ENCODE measurements at places on chromosomes 3 and 15.
A peak's percentile ranks its signal among the peaks of the same experiment; 100 is the strongest.

DNA sequence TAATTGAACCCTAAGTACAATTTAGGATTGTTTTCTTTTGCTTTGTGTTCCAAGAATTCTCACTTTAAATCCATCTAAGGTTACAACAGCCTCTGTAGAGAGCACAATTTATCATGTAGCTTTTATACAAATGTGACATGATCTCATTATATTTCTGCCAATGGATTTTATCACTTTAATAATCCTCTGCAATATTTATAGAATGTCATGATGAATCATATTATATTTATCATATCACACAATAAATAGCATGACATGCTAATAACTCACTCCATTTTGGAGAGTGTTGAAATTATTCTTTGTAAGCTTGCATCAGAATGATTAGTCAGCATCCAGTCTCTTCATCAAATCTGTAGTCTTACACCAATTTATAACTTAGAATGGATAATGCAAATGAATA lies 280.6 kb upstream of the ZNF717 start:
- DNase-seq: no peak

- DNase-seq: no peak
These were observed 27.7 kb downstream of the CHDH start for GRCh38 chr3:53818221-53819162.

- no peak for DNase-seq
These were observed 20.4 kb upstream of the NFKBIZ start for GRCh38 chr3:101828691-101829436.

DNA sequence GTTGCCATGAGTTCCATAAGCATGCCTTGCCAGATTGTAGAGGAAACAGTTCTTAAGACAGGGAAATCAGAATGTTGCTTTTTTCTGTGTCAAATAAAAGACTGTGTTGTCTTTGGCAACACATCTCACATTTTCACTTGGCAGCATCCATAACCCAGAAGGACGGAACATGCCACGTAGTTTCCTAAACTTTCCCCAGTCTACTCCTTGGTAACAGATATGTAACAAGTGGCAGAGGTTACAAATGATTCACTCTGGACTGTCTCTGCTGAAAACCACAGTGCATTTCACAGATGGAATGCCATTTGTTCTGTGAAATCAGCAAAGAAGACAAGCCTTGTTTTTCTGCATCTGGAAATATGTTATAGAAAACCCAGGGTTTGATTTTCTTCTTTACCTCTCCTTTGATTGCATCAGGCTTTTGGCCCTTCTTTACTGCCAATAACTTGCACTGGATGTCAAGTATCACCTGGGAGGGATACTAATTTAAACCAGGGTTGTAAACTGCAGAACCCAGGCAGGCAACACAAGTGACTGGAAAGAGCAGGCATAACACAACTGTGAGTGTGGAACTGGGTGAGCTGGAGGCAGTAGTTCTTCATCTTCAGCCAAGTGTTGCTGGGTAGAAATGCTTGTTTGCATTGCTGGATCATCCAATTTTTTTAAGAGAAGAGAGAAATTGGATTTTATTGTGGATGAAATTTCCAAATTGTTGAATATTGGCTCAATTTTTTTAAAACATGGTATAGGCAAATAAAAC lies 124.4 kb upstream of the FOXB1 start:
- no peak for DNase-seq

- no peak for DNase-seq
These were observed 47.2 kb downstream of the MCF2L2 start for GRCh38 chr3:183381179-183381578.

- DNase-seq: no peak
These were observed 307.4 kb downstream of the THSD4 start for GRCh38 chr15:71422530-71423259.

DNA sequence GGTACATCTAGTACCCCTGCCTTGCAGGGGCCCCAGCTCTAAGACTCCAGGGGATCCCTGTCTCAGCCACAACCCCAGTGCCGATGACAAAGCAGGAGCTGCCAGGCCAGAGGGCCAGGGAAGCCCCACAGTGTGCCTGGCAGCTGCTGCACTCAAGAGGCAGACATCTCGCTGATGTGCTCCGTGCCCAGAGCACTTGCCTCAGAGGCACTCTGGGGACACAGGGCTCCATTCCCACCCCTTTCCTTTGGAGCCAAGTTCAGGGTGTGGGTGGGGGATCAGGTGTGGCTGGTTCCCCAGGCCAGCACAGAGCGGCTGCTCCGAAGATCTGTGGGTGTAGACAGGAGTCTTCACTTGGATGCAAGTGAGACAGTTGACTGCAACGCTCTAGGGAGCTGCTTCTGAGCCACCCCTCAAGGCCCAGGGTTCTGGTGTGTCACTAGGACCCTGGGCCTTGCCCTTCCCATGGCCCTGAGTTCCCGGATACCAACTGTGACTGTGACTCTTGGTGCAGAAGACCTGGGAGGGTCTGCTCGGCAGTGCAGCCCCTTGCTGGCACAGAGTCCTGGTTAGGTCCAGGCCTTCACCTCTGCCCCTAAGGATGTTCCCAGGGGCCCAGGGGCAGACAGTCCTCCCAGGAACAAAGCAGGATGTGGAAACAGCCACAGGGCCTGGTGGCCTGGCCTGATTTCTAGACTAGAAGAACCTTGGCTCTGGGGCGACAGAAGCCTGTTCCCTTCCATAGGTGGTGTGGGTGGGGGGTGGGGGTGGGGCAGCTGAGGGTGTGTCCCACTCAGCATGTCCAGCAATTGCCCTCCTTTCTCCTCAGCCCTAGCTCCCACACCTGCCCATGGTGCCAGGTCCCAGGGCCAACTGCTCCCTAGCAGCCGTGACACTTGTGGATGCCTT lies 2.5 kb downstream of the NT5DC2 start:
- DNase-seq: no peak

GRCh38 chr3:51718547-51719409 lies 11.9 kb downstream of the GRM2 start:
- peak; percentile 25 for DNase-seq

GRCh38 chr3:134850761-134851160 lies 55.7 kb downstream of the EPHB1 start:
- no peak for DNase-seq

DNA sequence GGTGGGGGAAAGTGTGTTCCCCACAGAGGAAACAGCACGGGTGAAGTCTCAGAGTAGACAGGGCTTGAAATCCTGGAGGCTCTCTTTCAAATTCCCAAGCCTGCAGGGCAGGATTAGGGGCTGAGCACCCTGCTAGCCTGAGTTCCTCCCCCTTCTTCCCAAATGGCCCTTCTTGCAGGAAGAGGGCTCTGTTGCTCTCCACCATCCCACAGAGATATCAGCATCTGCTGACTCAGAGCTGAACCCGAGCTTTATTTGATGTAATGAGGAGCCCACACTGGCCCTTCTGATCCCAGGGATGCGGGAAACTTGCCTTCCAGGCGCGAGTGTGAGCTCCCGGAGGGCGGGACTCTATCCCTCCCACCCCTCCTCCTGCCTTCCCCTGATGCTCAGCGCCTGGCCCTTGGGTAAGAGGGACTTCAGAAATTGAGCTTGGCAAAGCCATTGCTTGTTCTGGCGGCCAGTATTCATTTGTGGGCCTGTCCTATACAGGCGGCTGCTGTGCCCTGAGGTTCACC lies 1.4 kb upstream of the STRA6 start:
- DNase-seq: no peak

DNA sequence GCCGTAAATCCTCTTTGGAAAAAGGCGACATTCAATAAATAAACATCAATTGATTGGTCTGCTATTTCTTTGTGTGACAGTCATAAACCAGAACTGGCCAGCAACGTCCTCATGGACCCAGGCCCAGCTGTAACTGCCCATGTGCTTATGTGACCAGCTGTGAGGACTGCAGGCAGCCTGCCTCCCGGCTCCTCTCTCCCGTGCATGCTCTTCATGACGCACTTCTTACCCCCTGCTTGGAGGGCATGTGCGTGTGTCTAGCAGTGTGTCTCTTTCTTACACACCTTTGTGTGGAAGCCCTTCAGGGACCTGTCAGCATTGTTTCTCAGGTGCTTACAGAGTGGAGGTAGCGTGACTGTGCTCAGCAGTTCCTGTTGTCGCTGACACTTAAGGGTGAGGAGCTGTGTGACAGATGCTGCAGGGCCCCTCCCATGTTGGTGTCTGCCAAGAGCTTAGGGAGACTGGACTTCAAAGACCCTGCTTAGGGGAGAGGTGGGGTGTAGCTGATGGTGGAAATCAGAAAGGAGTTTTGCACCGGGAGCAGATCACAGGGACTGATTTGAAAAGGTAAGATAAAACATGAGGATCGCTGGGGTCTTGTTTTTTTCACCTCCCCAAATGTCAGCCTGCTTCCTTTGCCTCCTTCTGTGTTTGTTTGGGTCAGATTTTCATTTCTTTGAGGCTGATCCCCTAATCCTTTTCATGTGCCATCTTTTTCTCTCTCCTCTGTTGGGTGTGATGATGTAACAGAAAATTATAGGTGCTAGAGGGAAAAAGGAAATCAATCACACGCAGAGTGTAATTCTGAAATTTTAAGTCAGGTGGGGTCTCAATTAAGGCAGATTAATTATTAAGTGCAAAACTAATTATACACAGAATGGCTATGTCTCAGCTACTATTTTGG lies 2.1 kb downstream of the PODXL2 start:
- no peak for DNase-seq

- no peak for DNase-seq
These were observed 777.4 kb downstream of the TUSC7 start for GRCh38 chr3:117486719-117487716.

DNA sequence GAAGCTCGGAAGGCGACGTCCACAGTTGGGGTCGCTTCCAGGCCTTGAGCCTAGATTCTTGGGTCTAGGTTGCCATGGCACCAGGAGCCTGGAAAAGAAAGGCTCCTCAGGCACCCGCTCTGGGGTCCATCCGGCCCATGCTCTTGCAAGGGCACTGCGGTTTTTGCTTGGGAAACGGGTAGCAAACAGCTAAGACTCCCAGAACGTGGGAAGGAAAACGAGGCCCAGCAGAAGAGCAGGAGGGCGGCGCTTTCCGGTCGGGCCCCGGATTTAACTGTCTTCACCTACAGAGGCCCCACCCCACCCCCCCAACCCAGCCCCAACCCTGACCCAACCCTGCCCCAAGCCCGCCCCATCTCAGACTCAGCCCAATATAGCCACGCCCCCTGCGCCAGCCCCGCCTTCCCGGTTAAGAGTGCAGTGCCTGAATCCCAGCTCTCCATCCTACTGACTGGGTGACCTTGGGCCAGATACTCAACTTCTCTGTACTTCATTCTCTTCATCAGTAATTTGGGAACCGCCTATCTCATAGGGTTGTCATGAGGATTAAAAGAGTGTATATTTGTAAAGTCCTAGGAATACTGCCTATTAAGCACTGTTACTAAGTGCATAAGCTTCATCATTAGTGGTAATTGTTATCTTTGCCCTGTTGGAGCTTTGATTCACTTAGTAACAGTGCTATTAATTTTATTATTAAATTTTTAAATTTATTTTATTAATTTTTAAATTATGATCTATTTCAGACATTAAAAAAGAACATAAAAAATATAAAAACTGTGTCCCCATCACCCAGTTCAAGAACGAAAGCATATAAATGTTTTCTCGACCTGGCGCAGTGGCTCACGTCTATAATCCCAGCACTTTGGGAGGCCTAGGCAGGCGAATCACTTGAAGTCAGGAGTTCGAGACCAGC lies 28.4 kb upstream of the SMAD6 start:
- peak; percentile 14 for DNase-seq

GRCh38 chr3:63278171-63279004 lies at the start of gene SYNPR:
TSS of gene SYNPR (plus strand) at chr3:63278308.
- DNase-seq: no peak

DNA sequence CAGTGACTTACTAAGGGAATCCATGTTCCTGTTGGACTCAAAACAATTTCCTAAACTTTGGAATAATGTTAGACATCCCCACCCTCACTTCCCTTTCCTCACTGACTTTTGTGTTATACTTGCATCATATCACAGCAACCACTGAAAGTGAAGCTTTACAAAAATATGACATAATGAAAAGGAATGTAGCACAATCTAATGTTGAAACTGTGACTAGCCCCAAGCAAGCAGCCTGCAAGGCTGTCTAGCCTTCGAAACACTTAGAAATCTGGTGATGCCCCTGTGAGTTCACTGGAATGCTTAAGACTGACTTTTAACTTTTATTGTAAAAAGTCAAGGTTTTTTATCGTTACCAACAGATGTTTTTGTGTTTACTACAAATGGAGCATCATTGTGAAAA lies 203.7 kb upstream of the ZNF385D start:
- DNase-seq: no peak

- DNase-seq: no peak
These were observed 55.4 kb upstream of the LRRFIP2 start for GRCh38 chr3:37229740-37230139.

DNA sequence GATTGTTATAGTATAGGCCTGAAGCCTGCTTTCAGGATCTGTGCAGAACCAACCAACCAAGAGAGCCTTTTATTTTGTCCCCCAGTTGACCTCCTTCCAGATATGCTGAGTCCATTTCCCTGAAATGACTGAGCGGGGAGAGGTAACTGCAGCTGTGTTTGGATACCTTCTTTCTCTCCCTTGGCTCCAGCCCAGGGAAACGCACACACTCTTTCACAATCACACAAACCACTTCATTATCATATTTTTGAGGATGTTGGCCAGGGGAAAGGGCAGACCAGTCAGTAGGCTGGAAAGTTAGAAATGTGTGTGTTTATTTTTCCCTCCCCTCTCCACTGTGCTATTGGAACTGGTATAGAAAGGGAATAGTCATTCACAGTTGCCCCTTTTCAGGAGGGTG lies 417.7 kb upstream of the TBL1XR1 start:
- DNase-seq: no peak

GRCh38 chr3:152811974-152812760 lies 22.8 kb upstream of the P2RY1 start:
- no peak for DNase-seq

- DNase-seq: no peak
These were observed 37.2 kb upstream of the ANPEP start for GRCh38 chr15:89851673-89852341.

DNA sequence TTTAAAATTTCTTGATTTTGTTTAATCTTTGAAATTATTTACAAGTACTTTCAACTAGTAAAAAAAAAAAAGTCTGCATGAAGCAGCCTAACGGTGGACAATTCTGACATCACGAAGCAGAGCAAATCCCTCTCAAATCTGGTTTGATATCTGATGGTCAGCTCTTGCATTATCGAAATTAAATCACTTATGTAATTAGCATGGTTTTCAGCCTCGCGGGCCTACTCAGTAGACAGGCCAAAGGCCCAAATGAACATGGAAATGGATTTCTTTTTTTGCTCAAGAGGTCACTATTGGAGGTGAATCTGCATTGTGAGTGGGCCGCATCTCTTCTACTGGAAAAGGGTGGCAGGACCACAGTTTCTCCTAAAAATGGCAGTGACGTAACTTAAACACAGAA lies 209.8 kb downstream of the NR2F2 start:
- no peak for DNase-seq

- no peak for DNase-seq
These were observed 5.9 kb upstream of the FAM3D start for GRCh38 chr3:58672451-58672850.

- no peak for DNase-seq
These were observed 6.3 kb downstream of the TIGIT start for GRCh38 chr3:114299941-114300624.

Measured in stimulated activated CD8-positive, alpha-beta memory T cell treated with anti-CD3 and anti-CD28 coated beads, Interleukin-7, amount 100 ng/mL, for 24 hours (primary cell).